Activated naive CD8-positive, alpha-beta T cell treated with anti-CD3 and anti-CD28 coated beads, Interleukin-2, amount 50 U/mL, for 16 hours (primary cell): ENCODE measurements at places on chromosomes 5 and 9.

GRCh38 chr5:158990979-158991775, 108.5 kb downstream of the EBF1 start:
- no peak for DNase-seq

DNA sequence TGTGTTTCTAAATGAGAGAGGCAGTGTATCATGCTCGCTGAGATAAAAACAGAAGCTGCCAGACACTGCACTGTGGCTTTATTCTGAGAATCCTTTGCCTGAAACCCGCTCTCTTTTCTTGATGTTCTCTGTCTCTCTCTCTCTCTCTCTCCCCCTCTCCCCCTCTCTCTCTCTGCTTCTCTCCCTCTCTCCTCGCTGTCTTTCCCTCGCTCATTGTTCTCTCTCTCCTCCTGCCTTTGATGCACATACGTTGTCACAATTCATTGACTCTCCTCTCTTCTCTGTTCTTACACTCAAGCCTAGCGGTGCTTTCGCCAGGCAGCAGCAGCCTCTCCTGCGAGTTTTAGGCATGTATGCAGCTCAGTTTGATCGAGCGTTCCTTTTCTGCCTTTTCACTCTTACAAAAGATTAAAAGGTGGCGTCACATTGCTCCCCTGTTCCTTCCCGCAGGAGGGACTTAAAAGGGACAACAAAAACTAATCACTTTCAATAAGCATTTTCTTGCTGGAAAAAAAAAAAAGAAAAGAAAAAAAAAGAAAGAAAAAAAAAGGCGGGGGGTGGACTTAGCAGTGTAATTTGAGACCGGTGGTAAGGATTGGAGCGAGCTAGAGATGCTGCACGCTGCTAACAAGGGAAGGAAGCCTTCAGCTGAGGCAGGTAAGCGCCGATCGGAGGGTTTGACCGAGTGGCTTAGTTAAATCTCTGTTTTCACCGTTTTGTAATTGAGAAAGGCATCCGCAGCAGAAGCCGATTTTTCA, 717.9 kb upstream of the WWC1 start:
- no peak for DNase-seq

GRCh38 chr5:98898743-98899142, 30.1 kb downstream of the CHD1 start:
- DNase-seq: no peak

DNA sequence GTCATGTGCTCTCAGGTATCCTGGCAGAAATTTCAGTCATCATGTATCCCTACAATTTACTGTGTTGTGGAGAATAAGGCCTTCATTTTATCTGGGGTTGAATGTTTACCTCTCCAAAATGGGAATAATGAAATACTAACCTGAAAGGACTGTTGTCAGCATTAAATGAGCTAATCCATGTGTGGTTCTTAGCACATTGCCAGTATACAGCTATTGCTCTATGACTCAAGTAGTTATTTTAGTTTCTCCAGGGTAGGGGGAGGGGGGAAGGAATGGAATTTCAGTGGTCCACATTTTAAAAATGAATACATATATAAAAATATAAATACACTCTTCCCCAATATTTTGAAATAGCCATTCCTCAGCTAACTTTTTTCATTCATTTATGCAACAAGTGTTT, 3.5 kb downstream of the PAM start:
- no peak for DNase-seq

DNA sequence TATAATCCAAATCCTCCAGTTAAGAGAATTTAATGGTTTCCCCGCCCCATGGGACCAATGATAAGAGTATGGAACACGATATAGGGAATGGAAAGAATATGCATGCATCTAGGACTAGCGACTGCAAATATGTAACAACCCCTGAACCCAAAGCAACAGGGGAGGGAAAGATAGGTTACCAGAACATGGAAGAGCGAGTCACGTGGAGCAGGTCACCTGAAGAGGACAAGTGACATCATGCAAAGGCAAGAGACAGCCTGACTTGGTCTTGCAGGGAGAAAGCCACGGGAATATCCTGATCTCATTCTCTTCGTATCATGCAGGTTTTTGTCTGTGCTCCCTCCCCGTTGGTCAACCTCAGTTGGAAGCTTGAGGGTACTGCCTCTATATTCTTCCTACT, 4.7 kb upstream of the UHRF2 start:
- DNase-seq: no peak

GRCh38 chr5:118551031-118551430, 437.3 kb downstream of the DTWD2 start:
- no peak for DNase-seq

- no peak for DNase-seq
These were observed 3.1 kb downstream of the PJA2 start for GRCh38 chr5:109406719-109407118.

DNA sequence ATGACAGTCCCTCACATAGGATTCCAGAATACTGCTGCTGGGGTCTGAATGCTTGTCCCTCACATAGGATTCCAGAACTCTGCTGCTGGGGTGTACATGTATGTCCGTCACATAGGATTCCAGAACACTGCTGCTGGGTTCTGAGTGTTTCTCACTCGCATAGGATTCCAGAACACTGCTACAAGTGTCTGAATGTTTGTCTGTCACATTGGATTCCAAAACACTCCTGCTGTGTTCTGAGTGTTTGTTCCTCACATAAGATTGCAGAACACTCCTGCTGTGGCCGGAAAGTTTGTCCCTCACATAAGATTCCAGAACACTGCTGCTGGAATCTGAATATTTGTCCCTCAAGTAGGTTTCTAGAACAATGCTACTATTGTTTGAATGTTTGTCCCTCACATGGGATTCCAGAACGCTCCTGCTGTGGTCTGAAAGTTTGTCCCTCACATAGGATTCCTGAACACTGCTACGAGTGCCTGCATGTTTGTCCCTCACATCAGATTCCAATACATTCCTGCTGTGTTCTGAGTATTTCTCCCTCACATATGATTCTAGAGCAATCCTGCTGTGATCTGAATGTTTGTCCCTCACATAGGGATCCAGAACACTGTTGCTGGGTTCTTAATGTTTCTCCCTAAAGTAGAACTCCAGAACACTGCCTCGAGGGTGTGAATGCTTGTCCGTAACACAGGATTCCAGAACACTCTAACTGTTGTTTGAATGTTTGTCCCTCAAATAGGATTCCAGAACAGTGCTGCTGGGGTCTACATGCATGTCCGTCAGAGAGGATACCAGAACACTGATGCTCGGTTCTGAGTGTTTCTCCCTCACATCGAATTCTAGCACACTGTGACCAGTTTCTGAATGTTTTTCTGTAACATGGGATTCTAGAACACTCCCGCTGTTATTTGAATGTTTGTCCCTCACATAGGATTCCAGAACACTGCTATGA, 200.4 kb downstream of the FOXD4L6 start:
- no peak for DNase-seq

GRCh38 chr5:21254161-21254560, 1266.2 kb upstream of the CDH18 start:
- DNase-seq: no peak

GRCh38 chr9:113482341-113482740, 18.8 kb downstream of the RGS3 start:
- no peak for DNase-seq

DNA sequence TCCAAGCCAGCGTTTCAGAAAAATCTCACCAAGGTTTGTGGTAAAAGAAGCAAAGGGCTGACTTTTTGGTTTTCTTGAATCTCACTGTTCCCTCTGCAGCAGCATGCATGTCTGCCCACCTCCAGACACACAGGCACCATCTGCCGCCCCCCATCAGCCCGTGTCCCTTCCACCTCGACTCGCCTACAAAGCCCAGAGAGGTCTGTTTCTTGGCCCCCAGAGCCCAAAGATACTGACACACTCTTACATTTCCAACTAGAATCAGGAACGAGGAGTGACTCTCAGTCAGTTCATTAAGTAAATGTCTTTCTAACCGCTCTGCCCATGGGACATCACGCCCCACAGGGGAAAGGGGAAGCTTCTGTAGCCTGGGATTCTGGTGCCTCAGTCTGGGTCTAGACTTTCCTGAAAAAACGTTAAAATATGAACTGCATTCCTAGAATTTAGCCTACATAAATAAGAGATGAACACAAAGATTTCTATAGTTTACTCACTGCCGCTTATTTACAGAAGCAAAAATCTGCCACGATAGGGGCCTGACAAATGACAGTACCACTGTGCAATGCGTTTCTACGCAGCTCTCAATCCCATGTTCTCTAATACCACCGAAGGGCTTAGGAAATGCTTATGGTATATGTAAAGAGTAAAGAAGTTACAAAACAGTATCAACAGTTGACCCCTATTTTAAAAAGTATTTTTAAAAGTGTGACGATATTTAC, 4.1 kb downstream of the IL4 start:
- DNase-seq: no peak

- no peak for DNase-seq
These were observed 5.1 kb downstream of the TTC23L start for GRCh38 chr5:34844106-34844505.

DNA sequence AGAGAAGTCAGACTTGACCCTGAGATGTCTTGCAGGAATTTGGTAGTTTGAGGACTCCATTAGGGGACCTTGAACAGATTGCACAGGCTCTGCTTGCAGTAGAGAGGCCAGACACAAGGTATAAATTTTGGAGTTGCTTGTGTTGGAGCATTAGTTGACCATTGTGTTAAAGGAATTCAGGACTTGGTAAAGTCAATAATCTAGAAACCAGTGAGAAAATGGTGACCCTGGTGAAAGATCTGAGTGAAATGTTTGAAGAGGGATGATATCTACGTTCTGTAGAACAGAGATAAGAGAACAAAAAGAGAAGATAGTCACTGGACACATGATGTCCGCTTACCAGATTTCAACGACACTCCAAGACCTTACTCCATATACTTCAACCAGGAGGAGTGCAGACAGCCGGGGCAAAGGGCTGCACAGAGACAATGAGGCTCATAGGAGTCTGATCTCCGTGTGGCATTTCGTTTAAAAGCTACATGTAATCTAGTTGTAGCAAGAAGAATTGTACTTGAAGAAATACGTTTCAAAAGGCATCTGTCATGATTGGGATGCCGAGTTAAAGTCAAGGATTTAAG, 13.2 kb downstream of the DNAJC25 start:
- no peak for DNase-seq

GRCh38 chr9:132946211-132946610, 1.8 kb upstream of the TSC1 start:
- no peak for DNase-seq

DNA sequence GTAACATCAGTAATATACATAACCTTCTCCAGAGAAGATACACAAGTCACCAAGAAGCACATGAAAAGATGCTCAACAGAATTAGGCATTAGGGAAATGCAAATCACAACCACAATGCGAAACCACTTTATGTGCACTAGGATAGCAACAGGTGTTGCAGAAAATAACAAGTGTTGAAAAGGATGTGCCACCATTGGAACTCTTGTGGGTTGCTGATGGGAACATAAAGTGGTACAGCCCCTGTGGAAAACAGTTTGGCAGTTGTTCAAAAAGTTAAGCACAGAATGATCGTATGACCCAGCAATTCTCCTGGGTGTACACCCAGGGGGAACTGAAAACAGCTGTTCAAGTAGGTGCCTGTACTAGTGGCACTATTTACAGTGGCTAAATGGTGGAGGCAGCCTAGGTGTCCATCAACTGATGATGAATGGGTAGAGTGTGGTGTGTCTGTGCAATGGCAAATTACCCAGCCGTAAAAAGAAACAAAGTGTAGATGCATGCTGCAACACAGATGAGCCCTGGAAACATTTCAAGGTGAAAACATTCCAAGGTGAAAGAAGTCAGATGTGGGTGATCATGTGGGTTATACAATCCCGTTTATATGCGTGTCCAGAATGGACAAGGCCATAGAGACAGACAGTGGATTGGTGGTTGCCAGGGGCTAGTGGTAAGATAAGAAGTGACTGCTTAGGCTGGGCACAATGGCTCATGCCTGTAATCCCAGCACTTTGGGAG, 27.2 kb downstream of the CCDC69 start:
- no peak for DNase-seq

- no peak for DNase-seq
These were observed 286.1 kb downstream of the TRPM3 start for GRCh38 chr9:70835323-70835722.

DNA sequence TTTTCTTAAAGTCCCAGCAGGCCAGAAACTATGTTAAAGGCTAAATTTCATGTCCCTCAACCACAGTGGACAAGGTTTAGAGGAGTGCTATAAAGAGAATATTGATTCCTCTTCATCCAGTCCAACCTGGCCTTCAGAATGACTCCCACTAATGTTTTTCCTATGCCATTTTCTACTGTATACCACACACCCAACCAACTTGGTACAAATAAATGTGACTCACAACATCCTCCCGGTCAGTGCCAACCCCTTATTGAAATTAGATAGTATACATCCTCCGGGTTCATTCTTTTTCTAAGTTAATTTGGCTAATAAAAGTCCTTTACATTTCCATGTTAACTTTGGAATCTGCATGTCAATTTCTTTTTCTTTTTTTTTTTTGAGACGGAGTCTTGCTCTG, 215.1 kb downstream of the TSSK1B start:
- DNase-seq: no peak

GRCh38 chr5:68046445-68046844, 169.1 kb upstream of the PIK3R1 start:
- DNase-seq: no peak

GRCh38 chr5:90437663-90438062, 28.1 kb upstream of the CETN3 start:
- DNase-seq: no peak

DNA sequence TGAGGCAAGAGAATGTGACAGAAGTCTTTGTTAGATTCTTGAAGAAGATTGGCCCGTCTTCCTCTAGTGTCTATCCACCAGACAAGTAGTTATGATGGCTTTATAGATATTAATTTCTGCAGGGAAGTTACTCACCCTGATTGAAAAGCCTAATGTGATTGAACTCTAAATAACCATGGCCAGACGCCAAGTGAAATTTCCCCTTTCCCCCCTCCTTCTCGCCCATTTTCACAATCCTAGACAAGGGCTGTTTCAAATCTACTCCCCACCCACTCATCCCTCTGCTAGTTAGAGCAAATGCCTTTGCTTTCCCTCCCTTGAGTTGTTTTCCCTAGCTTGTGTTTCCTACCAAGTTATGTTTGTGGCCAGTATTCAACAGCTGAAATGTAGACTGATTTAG, 182.5 kb downstream of the TMEM167A start:
- DNase-seq: no peak

DNA sequence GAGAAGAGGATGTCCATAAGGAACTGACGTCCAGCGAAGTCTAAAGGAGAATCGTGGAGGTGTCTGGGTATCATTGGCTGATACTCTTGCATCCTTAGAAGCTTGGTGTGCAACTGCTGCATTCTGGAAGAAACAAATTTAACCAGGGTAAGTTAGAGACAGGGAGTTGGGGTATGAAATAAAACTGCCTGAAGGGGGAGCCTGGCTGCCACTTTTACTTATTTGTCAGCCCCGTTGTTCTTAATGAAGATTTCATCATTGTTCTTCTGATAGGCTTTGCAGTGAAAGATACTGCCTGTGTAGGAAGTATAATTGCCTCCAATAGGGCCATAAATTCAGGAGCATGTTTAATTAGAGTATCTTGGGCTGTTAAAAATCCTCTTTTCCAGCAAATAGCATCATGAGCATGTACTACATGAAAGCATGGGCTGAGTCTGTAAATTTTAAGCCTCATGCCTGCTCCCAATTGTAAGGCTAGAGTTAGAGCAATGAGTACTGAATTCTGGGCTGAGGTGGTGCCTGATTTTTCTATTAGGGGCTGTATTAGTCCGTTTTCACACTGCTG, 1264.5 kb upstream of the ACO1 start:
- no peak for DNase-seq
